ENCODE measurements at places on chromosomes 12 and 14.

- no peaks in the 10 kb centered on the region for H3K27me3 ChIP-seq
- H3K4me1 ChIP-seq, result peaks cover 13% of the 10 kb centered on the region
- peaks cover 4% of the 10 kb centered on the region for H3K36me3 ChIP-seq
- H3K27ac ChIP-seq, result no peak overlapping the region
Measured at GRCh38 chr12:53599579-53599978, 26.6 kb downstream of the ATF7 start.

GRCh38 chr12:96343347-96343954 is 56.8 kb downstream of the CDK17 start:
- DNase-seq, result no peak
- H3K4me3 ChIP-seq, result peak overlapping the region; percentile 51
- H3K36me3 ChIP-seq, result peaks cover 37% of the 10 kb centered on the region
- H3K27me3 ChIP-seq, result no peaks in the 10 kb centered on the region
- H3K4me1 ChIP-seq, result peaks cover 32% of the 10 kb centered on the region

- H3K27me3 ChIP-seq, result no peaks in the 10 kb centered on the region
- H3K27ac ChIP-seq, result no peak overlapping the region
- no peak for DNase-seq
- no peaks in the 10 kb centered on the region for H3K36me3 ChIP-seq
Measured at GRCh38 chr12:61385771-61386170, 874.4 kb upstream of the USP15 start.

DNA sequence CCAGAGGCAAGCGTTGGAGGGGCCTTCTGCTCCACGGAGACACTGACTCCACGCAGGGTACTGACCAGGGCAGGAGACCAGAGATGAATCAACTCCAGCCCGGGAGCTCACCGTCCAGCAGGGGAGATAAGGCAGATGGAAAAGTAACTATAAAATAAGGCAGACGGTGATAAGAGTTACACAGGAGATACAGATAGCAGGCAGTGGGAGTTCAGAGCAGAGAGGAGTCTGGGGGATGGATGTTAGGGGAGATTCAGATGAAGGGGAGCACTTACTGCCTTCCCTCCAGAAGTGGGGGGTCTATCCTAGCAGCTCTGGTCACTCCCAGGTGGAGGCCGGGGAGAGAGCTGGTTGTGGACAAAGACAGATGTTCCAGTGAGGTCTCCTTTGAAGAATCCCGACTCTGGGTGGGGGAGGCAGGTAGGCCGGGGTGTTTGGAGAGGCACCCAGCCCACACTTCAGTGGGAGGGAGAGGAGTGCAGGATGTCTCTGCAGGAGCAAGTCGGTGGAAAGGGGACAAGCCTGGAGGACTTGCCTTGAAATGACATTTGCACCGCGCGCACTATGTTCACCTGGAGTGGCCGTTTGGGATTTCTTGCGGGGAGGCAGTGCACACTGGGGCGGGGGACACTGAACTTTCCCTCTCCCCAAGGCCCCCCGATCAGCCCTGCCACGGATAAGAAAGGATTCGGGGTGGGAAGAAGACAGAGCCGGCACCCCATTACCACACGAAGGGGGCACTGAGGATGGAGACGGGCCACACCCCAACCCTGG is 1.2 kb downstream of the PITPNM2 start:
- no peak for DNase-seq
- peaks cover 28% of the 10 kb centered on the region for H3K36me3 ChIP-seq

DNA sequence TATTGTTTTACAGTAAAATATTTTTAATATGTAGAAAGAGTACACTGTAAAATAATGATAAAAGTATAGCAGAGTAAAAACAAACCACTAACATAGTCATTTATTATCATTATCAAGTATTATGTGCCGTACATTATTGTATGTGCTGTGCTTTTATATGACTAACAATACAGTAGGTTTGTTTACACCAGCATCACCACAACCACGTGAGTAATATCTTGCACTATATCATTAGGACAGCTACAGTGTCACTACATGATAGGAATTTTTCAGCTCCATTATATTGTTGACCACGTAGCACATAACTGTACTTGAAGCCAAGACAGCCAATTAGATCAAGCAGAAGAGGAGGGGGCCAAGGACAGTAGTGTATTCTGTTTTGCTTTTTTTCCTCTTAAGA is 415.4 kb downstream of the RAD51B start:
- H3K27me3 ChIP-seq, result no peaks in the 10 kb centered on the region
- H3K4me1 ChIP-seq, result peaks cover 6% of the 10 kb centered on the region
- DNase-seq, result no peak
- H3K36me3 ChIP-seq, result peaks cover 1% of the 10 kb centered on the region

- H3K27ac ChIP-seq, result no peak overlapping the region
- no peak for DNase-seq
Measured at GRCh38 chr12:28083840-28084678, 106.2 kb upstream of the CCDC91 start.

All from activated naive CD8-positive, alpha-beta T cell treated with anti-CD3 and anti-CD28 coated beads, Interleukin-2, amount 10 ng/mL, durations not matched to agents 7 days and 5 days (primary cell).